ENCODE measurements at places on chromosomes 2 and 18.

DNA sequence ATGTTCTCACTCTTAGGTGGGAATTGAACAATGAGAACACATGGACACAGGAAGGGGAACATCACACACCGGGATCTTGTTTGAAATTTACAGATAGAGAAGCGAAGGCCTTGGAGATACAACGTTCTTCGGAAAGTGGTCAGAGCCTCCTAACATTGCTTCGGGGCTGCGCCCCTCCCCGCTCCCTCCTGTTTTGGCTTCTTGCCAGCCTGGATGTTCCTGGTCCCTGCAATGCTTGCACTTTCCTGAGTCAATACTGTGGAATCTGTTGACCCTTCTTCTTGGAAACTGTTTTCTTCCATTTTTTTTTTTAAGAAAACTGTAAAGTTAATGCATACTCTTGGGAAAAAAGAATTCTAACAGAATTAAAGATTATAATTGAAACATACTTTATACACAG is 360.8 kb downstream of the SOCS6 start:
- DNase-seq, result no peak

- DNase-seq, result no peak
These were observed 72.3 kb downstream of the RTP5 start for GRCh38 chr2:241941691-241942301.

DNA sequence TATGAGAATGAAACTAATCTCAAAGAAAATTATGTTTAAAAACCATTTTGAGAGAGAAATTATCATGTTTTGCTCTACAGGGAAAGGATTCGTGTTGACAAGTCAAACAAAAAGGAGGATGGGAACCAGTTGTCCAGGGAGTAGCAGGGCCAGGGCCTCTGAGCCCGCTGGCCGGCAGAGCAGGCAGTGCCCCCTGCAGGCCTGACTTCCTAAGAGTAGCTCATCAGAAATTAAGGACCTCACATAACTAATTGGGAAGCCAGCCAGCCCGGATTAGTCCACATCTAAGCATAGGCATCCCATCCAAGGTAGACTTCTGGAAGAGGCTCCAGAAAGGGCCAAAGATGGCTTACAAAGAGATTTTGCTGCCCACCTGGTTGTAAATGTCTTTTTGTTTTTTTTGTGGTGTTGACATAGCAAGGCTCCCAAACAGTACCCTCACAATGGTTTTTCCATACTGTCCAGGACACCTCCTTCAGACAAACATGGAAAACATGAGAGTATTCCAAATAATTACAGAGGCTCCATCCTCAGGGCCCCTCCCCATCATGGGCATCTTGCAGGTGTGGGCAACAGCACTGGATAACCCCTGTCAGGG is 241.2 kb upstream of the TANK start:
- DNase-seq, result no peak

DNA sequence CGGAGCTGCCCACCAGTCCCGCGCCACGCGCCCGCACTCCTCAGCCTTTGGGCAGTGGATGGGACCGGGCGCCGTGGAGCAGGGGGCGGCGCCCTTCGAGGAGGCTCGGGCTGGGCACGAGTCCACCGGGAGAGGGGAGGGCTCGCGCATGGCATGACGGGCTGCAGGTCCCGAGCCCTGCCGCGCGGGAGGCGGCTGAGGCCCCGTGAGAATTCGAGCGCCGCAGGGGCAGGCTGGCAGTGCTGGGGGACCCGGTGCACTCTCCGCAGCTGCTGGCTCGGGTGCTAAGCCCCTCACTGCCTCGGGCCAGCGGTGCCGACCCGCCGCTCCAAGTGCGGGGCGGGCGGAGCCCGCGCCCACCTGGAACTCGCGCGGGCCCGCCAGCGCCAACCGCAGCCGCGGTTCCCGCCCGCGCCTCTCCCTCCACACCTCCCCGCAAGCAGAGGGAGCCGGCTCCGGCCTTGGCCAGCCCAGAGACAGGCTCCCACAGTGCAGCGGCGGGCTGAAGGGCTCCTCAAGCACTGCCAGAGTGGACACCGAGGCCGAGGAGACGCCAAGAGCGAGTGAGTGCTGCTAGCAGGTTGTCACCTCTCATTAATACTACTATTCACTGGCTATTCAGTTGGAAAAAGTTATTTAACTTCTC is 3.6 kb upstream of the TTC21B start:
- no peak for DNase-seq

DNA sequence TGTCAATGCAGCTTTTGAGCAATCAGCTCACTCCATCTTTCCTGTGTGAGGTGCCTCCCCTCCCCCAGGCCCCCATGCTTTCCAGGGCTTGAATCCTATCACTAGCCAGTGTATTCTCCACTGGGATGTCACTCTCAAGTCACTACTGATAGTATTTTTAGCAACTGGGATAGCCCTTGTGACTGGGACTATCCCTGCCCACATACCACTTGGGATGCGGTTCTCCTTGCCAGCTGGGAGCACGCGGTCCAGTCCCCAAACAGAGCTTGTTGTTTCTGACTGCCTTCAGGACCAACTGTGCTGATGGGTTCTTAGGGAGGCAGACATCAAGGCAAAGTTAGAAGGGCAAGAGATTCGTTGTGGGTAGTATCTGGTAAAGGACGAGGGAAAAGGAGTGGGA is 134.9 kb downstream of the FAM161A start:
- no peak for DNase-seq

- no peak for DNase-seq
These were observed 928 bp upstream of the FOSL2 start for GRCh38 chr2:28391564-28392296.

DNA sequence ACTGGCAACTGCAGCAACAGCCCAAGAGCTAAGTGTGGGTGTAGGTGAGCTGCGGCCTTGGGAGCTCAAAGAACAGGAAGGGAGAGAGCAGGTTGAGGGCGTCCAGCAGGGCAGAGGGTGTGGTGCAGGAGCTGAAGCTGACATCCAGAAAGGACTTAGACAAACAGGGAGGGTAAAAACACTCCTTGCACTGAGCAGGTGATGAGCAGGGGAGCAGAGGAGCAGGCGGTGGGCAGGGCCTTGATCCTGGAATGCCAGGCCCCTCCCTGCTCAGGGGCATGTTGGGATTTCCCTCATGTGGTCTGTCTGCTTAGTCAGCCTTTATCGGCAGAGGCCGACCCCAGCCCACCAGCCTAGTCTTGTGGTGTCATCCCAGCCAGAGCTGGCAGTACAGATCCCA is 63.6 kb downstream of the VSNL1 start:
- no peak for DNase-seq

DNA sequence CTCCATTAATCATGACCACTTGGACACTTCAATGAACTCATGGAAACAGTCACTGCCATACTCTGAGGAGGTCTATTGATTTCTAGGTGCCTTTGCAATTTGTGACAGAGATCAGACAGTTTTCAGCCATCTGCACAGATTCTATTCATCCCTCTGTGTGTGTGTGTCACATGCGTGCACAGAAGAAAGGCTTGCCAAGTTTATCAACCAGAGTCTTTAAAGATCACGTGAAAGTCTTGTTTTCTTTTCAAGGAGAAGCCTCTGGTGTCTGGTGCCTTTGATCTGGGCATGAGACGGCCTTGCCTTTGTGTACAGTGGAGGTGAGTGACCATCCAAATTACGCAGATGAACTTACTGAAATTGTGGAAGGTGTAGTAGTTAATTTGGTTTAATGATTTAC is 164.2 kb downstream of the VAPA start:
- no peak for DNase-seq
